ENCODE measurements at places on chromosomes 5 and 9.

- DNase-seq, result peak; percentile 44
Observed at GRCh38 chr9:86128235-86128822, 29.0 kb upstream of the GOLM1 start.

DNA sequence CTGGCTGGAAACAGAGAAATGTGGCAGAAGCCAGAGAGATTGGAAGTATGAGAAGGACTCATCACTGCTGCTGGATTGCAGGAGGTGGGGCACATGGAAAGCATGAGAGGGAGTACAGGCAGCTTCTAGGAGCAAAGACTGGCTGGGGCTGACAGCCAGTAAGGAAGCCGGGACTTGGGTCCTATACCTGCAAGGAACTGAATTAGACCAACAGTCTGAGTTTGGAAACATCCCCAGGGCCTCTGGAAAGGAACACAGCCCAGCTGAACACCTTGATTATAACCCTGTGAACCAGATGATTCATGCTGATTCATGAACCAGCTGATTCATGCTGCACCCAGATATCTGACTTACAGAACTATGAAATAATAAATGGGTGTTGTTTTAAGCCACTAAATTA, 93.4 kb downstream of the OSTF1 start:
- peak; percentile 9 for DNase-seq

- peak; percentile 57 for DNase-seq
Observed at GRCh38 chr9:78030296-78030552, 1.4 kb downstream of the GNAQ start.

- no peak for DNase-seq
Observed at GRCh38 chr5:81195335-81195929, 37.7 kb upstream of the CKMT2 start.

- no peak for DNase-seq
Observed at GRCh38 chr5:36644727-36645126, 38.3 kb downstream of the SLC1A3 start.

DNA sequence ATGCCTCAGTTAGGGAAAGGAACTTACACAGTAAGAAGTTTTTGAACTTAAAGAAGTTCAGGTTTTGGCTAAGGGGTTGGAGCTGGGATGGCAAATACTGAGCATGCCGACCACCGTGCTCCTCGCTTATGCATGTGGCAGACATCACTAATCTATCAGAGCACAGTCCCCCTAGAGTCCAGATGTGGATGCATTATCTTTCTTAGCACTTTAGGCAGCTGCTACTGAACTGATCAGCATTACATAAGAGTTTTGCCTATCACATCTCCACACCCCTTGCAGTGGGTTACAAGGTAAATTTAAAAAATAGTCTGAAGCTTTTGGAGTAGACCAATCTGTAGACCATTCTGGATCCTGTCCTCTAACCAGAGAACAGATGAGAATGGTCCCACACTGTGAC, 22.4 kb downstream of the MACIR start:
- no peak for DNase-seq

- no peak for DNase-seq
Observed at GRCh38 chr9:125544484-125544883, 162.5 kb downstream of the MAPKAP1 start.

- no peak for DNase-seq
Observed at GRCh38 chr5:153256-153655, 38.0 kb upstream of the LRRC14B start.

DNA sequence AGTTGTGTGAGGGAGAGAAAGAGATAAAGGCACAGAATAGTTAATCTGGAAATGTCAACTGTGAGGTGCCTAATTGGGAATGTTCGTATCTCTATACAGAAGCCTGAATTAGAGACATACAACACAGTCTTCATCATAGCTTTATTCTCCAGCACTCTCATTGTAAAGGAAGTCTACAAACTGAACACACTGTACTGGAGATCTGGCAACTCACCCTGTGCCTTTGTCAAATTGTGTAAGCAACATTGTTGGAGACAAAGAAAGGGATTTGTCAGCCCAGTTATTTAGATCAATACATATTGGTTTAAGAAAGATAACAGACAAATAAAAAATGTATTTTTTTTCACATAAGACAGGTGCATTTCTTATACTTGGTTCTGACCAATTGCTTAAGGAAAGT, 832.9 kb upstream of the DMAC1 start:
- DNase-seq, result no peak

- no peak for DNase-seq
Observed at GRCh38 chr9:37625758-37626147, 25.0 kb upstream of the FRMPD1 start.

DNA sequence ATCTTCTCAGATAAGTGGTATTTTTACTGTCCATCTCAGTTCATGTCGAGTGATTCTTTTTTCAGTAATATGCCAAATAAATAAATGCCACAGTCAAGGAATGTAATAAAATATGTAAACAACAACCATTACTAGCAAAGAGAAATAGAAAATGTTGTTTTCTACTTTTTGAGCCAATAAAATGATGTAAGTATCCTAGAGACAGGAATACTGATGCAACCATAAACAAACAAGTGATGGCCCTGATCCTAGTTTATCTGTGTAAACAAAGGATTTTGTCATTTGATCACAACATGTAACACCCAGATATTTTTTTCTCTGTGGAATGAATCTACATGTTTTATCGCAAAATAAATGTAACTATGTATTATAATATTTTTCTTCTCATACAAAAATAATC, 1852.8 kb downstream of the EFNA5 start:
- peak; percentile 37 for DNase-seq

- DNase-seq, result no peak
Observed at GRCh38 chr5:65066387-65067146, 297.8 kb downstream of the CWC27 start.

- peak; percentile 96 for DNase-seq
Observed at GRCh38 chr9:125296843-125297372, 35.3 kb downstream of the GAPVD1 start.

GRCh38 chr5:178162481-178162880, 8.8 kb upstream of the NHP2 start:
- no peak for DNase-seq

DNA sequence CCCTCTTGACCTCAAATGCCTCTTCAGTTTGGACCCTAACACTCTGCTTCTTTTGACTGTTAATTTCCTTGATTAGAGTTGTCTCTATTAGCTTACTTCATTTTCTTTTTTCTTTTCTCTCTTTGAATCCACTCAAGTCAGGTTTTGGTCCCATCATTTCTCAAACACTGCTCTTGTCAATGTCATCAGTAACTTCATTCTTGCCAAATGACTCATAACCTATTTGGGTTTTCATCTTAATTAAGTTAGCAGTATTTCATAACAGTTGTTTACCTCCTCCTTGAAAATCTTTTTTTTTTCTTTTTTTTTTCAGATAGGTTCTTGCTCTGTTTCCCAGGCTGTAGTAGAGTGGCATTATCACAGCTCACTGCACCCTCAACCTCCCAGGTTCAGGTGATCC, 119.6 kb downstream of the PARP8 start:
- no peak for DNase-seq

- peak; percentile 37 for DNase-seq
Observed at GRCh38 chr5:139908749-139909148, 113.1 kb downstream of the PSD2 start.

DNA sequence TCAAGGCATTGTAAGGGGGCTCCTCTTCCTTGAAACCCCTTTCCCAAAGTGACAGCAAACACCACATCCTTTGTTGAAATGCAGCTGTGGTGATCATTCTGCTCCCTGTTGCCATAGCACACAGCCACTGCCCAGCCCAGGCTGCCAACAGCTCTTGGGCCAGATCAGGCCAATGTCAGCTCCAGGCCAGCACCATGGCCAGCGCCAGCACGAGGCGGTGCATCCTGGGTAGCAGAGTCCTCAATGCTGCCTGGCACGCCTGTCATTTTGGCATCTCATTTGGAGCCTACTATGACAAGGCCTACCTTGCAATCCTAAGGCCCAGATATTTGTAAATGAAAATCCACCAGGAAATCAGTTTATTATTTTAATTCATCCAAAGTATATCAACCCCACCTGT, 390.6 kb downstream of the DNAH5 start:
- DNase-seq, result peak; percentile 30

DNA sequence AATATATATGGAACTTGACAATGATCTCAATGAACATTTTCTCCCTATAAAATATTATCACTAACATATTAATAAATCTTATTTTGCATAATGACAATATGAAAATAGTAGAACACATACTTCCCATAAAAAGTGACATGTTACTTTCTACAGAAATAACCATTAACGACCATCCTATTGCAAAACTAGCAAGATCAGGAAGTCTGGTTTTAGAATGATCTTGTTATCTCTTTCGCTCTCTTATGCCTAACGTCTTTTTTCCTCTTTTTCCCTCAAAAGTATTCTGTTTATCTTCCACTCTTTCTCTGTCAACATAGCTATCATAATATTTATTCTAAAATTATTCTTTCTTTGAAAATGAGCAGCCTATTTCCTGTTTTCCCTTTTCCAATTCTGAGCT, 21.6 kb upstream of the C5orf46 start:
- DNase-seq, result no peak

GRCh38 chr5:174358276-174358675, 312.8 kb downstream of the NSG2 start:
- DNase-seq, result no peak

DNA sequence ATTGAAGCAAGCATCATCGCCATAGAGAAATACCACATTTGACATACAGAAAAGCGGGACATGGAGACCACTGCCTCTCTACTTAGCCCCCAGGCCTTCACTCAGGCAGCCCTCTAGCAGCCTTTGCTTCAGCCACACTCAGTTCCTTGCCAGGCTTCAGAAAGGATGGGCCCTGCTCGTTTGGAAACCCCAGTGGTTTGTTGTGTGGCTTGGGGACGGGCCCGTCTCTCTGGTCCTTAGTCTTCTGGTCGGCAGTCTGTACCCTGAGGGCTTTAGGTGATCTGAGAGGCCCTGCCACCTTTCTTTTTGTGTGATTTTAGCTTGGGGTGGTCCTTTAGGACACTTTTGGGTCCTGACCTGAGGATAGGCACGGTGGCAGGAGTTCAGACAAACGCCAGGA, 21.1 kb upstream of the ARSI start:
- no peak for DNase-seq
